ENCODE measurements at places on chromosomes 7 and 10. TPM values are rescaled to one million over a fixed set of nuclear protein-coding genes. Genes with fewer than 3 reads are reported as not detected.

Gene SFRP4
- polyA plus RNA-seq = 22.2 TPM

Gene SEC61A2
- polyA plus RNA-seq = 11.7 TPM

Gene VWDE
- 1.6 TPM for polyA plus RNA-seq

Gene ADIRF
- polyA plus RNA-seq = 3.4 TPM

Gene GOLGA7B
- 0.06 TPM for polyA plus RNA-seq

Gene CALHM3
- not detected for polyA plus RNA-seq

Gene ADAMTS14
- polyA plus RNA-seq = 17.9 TPM

Gene NOS3
- polyA plus RNA-seq = 5.5 TPM

Gene PLEKHS1
- 0.05 TPM for polyA plus RNA-seq

Gene SAP25
- polyA plus RNA-seq = 3.5 TPM

Gene EIF5AL1
- polyA plus RNA-seq = 0.49 TPM

Gene MYH16
- 0.18 TPM for polyA plus RNA-seq

Gene FGL2
- polyA plus RNA-seq = 27.9 TPM

Gene STEAP2
- polyA plus RNA-seq = 2.6 TPM

Gene SLC26A5
- polyA plus RNA-seq = 0.13 TPM

Gene WIPF3
- 16.1 TPM for polyA plus RNA-seq

Gene CABCOCO1
- polyA plus RNA-seq = 0.19 TPM

Gene NRBF2
- 14.5 TPM for polyA plus RNA-seq

Gene PAX4
- not detected for polyA plus RNA-seq

Gene UBE3C
- 34.3 TPM for polyA plus RNA-seq

Gene SH2D4B
- not detected for polyA plus RNA-seq

Gene SLC35G1
- polyA plus RNA-seq = 3.6 TPM

Gene PTPRZ1
- polyA plus RNA-seq = 3.0 TPM

Gene SMKR1
- polyA plus RNA-seq = 0.14 TPM

Gene GFRA1
- 22.2 TPM for polyA plus RNA-seq

Gene MLXIPL
- polyA plus RNA-seq = 0.10 TPM

Gene FOXI2
- polyA plus RNA-seq = 0.47 TPM

Gene UNCX
- polyA plus RNA-seq = not detected

Gene ENO4
- polyA plus RNA-seq = 0.38 TPM

Gene NEUROG3
- polyA plus RNA-seq = not detected
